GM19239 (cell line): ENCODE measurements at places on chromosomes 12 and 14.

DNA sequence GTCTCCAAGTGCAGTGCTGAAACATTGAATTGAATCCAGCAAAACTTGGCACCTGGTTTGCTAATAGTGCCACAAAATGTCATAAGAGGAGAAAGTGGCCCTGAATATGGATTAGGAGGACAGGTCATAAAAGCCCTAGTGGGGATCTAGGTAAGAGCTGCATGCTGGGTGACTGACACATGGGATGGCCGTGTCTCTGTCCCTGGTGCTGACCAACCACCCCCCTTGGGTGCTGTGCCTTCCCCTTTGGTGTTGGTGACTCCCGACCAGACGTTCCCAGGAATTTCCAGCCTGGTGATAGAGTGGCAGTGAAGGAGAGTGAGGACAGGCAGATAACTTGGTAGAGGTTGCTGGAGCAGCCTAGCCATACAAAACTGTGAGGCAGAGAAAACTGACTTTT is 142.8 kb downstream of the VRK1 start:
- no peak for DNase-seq

GRCh38 chr12:19191089-19191488 is 61.6 kb downstream of the PLEKHA5 start:
- no peak for DNase-seq

DNA sequence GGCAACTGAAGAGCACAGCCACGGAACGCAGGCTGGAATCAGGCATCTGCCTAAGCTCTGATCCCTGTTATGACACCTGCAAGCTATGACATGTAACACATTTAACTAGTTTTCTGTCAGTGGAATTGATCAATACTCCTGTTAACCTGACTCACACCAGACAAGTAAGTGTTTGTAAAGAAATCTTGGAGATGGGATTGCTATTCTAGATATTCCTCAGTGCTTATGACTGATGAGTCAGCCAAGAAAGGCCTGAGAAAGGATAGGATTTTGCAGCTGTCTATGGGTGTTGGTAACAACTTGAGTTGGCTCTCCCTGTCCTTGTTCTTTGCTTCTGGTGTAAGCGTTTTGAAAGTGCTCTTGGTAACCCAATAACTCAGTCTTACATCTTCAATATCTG is 110.5 kb downstream of the GPR135 start:
- DNase-seq = no peak

DNA sequence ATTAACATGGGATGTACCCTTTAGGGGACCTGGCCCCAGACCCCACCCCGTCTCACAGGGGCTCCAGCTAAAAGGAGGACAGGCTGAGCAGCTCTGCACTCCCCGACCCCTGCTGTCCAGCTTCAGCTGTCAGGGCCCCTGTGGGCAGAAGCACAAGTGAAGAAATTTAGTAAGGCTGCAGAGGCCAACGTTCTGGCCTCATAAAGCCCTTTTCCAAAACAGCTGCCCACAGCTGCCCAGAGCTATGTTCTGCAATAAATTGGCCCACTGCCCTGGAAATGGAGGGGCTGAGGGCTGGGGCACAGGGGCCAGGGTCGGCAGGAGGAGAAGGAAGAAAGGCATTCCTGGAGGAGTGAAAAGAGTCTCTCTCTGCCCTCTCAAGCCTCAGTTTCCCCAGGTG is 357.1 kb downstream of the BCL11B start:
- DNase-seq = no peak

DNA sequence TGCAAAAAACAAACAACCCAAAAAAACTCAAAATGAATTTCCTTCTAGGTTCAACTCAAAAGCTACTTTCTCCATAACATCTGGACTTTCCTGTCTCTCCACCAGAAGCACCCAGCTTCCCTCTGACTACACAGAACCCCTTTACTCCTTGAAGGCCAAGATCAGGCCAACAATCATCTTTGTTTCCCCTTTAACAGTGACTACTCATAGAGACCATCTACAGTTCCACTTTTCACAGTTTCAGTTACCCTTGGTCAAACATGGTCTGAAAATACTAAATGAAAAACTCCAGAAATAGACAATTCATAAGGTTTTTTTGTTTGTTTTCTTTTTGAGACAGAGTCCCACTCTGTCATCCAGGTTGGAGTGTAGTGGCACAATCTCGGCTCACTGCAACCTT is 11.8 kb downstream of the GCH1 start:
- no peak for DNase-seq

GRCh38 chr12:125203145-125203765 is 138.0 kb downstream of the AACS start:
- DNase-seq = no peak

DNA sequence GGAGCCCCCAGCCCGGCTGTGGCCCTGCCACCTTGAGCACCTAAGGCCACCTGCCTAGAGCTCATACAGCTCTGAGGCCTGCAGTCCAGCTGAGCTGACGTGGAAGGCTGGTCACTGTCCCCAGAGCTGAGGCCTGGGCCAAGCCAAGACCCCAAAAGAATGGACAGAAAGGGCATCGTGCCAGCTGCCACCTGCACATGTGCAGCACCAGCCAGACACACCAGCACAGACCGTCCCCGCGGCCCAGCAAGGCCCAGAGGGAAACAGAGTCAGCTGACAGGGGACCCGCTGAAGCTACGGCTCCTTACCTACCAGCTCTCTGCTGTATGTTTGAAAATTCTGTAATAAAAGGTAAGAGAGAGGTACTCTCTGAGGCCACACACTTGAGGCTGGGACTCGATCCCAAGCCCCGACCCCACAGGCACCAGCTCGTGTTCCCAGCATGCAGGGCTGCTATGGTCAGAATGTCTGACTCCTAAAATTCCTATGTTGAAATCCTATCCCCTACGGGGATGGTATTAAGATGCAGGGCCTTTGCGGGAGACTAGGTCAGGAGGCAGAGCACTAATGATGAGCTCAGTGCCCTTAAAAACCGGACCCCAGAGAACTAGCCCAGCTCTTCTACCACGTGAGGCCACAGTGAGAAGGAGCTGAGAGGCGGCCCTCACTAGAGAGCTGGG is 25.4 kb downstream of the BRF1 start:
- no peak for DNase-seq

DNA sequence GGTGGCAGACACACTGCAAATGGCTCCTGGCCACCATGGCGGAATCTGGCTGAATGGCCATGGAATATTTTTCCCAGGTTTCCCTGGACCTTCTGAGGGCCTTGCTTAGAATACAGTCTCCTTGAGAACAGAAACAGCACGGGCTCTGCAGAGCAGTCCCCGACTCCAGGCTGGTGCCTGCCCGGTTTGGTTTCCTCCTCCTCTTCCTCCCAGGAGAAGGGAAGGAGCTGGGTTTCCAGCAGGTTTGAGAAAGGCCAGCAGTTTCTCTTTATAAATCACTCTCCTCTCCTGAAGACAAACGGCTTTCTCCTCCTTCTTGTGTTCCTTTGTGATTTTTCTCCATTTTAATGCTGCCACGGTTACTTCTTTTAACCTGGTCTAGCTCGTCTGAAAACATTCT is 106.8 kb upstream of the RFLNA start:
- DNase-seq = no peak

GRCh38 chr12:23753628-23754365 is 195.7 kb downstream of the SOX5 start:
- no peak for DNase-seq

- no peak for DNase-seq
Observed at GRCh38 chr12:60535363-60535762, 939.5 kb downstream of the SLC16A7 start.

- no peak for DNase-seq
Observed at GRCh38 chr12:120596901-120597300, 15.7 kb upstream of the POP5 start.

- DNase-seq = no peak
Observed at GRCh38 chr14:42869681-42870080, 1263.0 kb downstream of the LRFN5 start.

- no peak for DNase-seq
Observed at GRCh38 chr12:88241862-88242570, 99.9 kb downstream of the TMTC3 start.

GRCh38 chr12:98939350-98939749 is 294.3 kb downstream of the APAF1 start:
- DNase-seq = no peak

GRCh38 chr14:68653804-68654203 is 139.1 kb downstream of the ZFP36L1 start:
- DNase-seq = no peak

GRCh38 chr12:131950182-131950913 is 606 bp downstream of the EP400 start:
- no peak for DNase-seq

DNA sequence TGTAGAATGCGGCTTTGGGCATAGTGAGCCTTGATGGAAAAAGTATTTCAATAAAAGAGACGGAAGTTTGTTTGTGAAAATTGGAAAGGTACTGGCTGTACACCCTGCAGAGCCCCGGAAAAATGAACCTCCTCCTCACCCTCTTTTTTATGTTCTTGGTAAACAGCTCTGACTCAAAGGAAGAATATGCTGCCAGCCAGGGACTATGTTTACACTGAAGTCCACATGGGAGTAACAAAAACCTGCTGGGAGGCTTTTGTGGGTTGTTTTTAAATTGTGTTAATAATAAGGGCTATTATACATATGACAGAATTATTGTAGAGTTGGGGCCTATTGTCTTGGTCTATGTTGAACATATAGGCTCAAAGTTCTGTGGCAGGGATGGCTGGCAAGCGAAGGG is 70.7 kb downstream of the TTC8 start:
- DNase-seq = no peak

DNA sequence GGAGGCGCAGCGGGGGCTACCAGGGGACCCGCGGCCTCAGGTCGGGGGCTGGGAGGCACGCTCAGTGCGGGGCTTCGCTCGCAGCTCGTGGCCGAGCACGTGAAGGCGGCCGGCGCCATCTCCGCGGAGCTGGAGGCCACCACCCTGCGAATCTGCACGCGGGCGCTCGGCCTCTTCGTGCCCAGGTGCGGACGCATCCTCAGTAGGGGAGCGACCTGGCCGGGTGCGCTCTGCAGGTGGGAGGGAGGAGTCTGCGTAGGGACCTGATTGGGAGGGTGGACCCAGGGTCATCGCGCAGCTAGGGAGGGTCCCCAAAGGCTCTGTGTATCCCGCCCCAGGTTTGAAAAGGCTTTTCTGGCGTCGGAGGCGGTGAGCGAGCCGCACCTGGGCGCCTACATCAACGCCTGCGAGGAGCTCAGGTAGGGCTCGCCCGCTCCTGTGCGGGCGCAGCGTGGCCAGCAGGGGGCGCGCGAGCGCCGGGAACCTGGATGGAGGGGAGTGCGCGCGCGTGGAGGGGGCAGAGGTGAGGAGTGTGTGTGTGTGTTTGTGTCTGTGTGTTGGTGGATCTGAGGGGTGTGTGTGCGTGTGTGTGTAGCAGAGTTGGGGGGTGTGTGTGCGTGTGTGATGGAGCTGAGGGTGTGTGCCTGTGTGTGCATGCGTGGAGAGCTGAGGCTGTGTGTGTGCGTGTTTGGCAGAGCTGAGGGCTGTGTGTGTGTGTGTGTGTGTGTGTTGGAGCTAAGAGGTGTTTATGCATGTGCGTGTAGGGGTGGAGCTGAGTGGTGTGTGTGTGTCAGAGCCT is 10.3 kb downstream of the EXOC3L4 start:
- DNase-seq = peak; percentile 91

GRCh38 chr14:72583316-72584272 is 310.3 kb downstream of the DPF3 start:
- DNase-seq = no peak

GRCh38 chr14:49895480-49895879 is 2.6 kb downstream of the ARF6 start:
- no peak for DNase-seq

DNA sequence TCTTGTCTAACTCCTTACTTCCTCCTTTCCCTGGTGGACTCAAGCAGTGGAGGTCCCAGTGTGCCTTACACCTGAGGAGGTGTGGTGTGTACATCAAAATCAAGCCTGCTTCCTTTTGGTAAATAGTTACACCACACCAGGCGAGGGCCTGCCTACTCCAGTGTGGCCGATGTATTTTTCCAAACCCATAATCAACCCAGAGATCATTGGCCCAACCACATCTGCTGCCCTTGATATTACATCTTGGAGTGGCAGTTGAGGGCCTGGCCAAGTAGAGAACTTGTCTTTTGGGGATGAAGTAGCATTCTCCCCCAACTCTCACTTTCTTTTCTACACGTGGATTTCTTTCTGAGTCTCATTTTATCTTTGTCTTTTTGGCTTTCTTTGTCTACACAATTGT is 187.4 kb downstream of the EFCAB11 start:
- no peak for DNase-seq
